ENCODE measurements at places on chromosomes 5 and 9.

DNA sequence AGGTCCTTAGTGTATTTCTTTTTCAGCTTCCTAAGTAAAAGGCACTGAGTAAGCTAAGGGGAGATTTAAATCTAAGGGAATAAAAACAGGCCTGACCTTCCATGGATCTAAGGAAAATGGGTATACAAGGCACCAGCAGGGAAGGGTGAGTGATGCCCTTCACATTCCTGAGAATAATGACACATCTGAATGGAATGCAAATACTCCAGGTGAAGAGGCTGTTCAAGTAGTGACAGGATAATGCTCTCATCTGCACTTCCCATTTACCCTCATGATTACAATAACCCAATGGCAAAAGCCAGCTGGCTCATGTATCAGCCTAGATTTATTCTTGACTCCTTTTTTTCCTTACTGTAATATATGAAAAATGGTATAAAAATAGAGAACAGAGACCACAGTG is 216.2 kb upstream of the ACTBL2 start:
- DNase-seq: no peak

DNA sequence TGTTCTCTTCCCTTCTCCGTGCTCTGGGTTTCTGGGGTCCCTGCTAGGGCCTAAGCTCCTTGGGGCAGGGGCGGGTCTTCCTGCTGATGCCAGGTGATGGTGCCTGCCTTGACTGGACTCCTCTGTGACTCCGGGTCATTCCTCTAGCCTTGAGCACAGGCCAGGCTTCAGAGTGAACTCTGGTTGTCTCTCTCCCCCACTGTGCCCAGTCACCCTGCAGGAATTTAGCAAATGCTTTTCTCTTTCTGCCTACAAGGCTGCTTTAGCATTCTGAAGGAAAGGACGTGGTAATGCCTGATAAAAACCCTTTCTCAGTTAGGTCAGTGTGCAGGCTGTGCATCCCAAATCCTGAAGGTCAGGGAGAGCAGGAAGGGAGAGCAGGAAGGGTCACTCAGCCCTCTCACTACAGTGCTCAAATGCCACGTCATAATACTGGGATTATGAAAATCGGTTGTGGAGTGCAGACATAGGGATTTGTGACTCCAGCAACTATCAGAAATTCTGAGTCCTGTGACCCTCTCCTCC is 2.7 kb downstream of the CXCL14 start:
- DNase-seq: peak; percentile 77

GRCh38 chr5:179795049-179795862 is 1.5 kb downstream of the LTC4S start:
- no peak for DNase-seq

- DNase-seq: no peak
Observed at GRCh38 chr5:149857499-149857898, 87.1 kb downstream of the PDE6A start.

DNA sequence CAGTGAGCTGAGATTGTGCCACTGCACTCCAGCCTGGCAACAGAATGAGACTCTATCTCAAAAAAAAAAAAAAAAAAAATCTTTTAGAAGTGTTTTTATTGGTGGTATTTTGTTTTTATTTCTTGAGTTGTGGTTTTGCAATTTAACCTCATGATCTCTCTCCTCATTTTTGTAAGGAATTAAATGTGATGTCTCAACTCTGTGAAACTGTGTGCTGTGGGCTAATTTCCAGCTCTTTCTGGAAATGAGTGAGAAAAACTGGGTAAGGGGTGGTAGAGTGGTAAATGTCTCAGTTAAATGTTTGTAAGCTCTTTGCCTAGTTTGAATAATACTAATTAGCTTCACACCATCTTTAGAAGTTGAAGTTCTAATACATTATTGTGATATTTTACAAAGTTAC is 29.0 kb downstream of the ACO1 start:
- DNase-seq: no peak

GRCh38 chr5:127324756-127325155 is 34.2 kb downstream of the MEGF10 start:
- DNase-seq: no peak

GRCh38 chr5:139078345-139078744 is 119.8 kb downstream of the SIL1 start:
- no peak for DNase-seq

GRCh38 chr5:1244976-1245375 is 19.8 kb downstream of the SLC6A18 start:
- DNase-seq: no peak

DNA sequence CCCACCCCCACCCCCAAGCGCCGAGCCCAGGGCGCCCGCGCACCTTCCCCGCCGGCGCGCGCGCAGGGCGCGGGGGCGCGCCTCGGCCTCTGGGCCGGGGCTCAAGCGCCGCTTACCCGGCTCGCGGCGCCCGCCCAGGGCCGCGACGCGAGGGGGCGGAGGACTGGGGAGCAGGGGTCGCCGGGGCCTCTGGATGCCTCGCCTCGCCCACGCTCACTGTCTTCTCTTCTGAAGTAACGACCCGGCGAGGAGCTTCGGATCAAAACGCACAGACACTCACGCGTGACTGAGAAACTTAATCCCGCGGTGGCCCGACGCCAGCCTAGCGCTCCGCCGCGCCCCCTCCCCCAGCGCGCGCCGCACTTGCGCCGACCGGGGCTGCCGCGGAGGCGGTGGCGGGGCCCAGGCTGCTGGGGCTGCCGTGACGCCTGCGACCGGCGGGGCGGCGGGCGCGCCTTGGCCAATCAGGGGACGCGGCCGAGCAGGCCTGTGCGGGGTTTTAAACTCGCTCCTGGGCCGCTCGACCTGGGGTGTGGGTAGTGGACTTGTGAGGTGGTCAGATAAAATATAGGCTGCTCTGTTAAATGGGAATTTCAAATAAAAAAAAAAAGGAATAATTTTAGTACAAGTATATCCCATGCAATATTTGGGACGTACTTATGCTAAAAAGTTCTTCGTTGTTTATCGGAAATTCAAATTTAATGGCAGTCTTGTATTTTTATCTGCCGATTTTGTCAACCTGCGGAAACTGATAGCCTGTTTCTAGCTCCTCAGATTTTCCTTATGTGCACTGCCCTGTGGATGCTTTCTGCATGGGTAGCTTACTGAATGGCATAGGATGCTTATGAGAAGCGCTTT is at the start of gene MPDZ:
Gene MPDZ, minus strand, starts transcription at position 409 of the 858 bp plus-strand sequence. CDS start 29,377 bp downstream, outside the sequence.
- DNase-seq: peak; percentile 94

- no peak for DNase-seq
Observed at GRCh38 chr9:97311798-97312500, 4.5 kb downstream of the CCDC180 start.

DNA sequence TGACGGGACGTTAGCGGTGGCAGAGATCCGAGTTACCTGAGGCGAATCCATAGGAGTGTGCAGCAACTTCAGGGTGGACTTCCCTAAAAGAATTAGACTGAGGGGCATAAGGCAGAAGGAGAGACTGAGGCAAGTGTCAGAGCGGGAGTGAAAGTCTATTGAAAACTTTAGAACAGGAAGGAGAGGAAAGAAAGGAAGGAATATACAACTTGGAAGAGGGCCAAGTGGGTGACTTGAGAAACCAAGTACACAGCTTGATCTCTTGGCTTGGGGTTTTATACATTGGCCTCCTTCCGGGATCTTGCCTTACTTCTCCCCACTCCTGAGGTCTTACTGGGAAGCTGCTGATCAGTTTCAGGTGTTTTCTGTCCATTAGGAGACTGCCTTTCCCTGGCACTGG is 84.9 kb downstream of the SNX18 start:
- no peak for DNase-seq

GRCh38 chr5:168030912-168031311 is 260.5 kb upstream of the WWC1 start:
- no peak for DNase-seq

DNA sequence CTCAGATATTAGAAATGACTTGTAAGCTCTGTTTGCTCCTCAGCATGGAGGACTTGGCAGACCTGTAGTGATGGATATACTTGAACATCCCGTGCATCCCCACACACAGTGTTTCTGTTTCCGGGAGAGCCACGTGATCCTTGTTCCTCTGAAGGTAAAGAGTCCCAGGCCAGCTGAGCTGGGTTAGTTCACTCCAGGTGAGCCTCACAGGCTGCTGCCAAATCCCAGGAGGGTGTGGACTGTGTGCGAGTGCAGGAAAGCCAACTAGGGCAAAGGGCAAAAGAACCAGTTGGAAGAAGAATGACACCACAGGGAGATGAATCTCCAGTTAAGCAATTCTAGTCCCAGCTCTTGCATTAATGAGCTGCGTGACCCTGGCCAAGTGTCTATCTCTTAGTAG is 10.4 kb upstream of the TOMM5 start:
- no peak for DNase-seq

DNA sequence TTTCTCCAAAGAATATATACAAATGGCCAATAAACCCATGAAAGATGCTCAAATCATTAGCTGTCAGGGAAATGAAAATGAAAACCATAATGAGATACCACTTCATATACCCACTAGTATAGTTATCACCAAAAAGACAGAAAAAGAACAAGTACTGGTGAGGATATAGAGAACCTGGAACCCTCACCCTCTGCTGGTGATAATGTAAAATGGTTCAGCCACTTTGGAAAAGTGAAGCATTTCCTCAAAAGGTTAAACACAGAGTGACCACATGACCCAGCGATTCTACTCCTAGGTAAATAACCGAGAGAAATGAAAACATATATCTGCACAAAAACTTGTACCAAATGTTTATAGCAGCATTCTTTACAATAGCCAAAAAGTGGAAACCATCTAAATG is 72.0 kb downstream of the HSD17B3 start:
- no peak for DNase-seq

DNA sequence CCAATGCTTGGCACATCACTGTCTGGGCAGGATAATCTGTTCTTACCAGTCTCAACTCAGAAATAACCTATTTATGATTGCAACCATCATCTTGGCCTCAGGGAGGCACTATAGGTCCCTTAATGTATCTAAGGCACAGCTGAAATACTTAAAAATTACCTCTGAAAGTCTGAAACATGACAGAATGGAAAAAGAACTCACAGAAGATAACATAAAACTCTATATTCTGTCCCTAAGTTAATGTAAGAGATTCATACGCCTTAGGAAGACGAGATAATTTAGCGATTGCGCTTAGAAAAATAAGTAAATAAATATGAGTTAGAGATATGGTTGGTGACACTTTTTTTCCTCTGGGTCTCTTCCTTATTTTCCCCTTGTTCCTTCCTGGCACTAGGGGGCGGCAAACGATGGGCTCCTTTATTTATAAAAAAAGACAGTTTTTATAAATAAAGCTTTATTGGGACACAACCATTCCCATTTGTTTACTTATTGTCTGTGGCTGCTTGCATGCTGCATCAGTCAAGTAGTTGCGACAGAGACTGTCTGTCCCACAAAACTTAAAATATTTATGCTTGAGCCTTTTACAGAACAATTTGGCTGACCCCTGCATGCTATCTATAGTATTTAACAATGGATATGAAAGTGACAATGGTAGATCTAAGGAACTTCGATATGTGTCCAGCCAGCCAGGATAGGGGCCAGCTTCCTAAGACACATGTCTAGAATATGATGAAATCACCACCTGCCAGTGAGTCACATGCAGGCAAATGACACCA is 79.6 kb downstream of the PDE4D start:
- peak; percentile 34 for DNase-seq

- DNase-seq: no peak
Observed at GRCh38 chr9:120737416-120738165, 23.3 kb upstream of the MEGF9 start.

DNA sequence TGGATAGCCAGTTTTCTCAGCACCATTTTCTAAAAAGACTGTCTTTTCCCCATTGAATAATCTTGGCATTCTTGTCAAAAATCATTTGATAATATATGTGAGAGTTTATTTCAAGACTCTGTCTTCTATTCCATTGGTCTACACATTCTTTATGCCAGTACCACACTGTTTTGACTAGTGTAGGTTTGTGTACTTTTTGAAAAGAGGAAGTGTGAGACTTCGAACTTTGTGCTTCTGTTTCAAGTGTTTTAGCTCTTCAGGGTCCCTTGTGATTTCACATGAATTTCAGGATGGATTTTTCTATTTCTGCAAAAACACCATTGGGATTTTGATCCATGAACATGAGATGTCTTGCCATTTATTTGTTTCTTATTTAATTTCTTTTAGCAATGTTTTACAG is 78.5 kb upstream of the ALDH1A1 start:
- DNase-seq: no peak

DNA sequence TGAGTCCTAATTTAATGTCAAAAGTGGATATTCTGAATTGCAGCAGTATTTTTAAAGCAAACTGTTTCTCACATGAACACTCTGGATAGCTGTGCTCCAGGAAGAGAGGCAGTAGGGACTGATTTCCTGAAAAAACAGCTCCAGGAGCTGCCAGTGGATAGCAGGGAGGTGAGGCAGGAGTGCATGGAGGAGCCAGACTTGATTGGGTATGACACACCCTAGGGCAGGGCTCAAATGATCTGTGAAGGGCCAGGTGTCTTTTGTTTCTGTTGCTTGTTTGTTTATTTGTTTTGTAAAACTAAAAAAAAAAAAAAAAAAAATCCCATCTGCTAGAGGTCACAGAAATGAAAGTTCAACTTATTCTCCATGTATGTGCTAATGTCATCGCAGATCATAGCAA is 83.4 kb downstream of the ADRB2 start:
- DNase-seq: no peak

DNA sequence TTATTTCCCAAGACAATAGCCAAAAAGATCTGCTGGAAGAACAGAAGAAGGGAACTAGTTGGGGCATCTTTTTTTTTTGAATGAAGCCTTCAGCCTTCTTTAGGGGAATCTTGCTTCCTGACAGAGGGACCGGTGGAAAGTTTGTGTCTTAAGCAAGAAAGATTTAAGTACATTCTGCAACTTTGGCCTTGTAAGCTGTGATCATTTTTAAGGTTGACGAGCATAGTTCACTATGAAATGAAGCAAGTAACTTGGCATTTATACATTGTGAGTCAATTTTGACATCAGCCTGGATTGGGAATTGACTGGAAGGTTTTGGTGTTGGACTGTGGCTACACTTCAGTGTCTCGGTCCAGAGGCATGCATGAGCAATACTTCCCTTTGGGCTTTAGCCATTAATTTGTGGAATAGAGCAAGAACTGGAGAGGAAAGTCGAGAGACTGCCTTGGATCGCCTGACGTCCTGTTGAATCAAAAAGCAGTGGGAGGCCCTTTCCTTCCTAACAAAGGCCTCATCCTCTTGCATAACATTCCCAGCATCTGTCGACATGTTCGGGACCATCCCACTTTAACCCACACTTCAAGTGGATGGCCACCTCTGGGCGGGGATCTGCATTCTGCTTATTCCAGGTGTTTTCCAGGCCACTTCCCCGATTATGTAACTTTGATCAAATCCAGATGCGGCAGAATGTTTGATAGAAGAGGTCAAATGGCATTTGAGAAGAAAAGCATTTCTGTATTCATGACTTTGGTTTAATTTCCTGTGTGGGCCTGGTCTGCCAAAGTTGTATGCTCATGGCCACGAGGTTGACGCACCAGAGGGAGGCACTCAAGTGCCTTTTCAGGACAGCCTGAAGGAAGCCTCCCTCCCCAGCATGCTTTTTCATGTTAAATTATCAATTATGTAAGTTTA is 12.5 kb downstream of the ABL1 start:
- peak; percentile 91 for DNase-seq

- DNase-seq: peak; percentile 54
Observed at GRCh38 chr9:81609782-81610739, 79.3 kb downstream of the TLE1 start.

Data from AG20443 (cell line).